ENCODE measurements at places on chromosomes 3 and 15.

GRCh38 chr3:150215616-150216015 lies 192.5 kb upstream of the TSC22D2 start:
- no peak for DNase-seq

DNA sequence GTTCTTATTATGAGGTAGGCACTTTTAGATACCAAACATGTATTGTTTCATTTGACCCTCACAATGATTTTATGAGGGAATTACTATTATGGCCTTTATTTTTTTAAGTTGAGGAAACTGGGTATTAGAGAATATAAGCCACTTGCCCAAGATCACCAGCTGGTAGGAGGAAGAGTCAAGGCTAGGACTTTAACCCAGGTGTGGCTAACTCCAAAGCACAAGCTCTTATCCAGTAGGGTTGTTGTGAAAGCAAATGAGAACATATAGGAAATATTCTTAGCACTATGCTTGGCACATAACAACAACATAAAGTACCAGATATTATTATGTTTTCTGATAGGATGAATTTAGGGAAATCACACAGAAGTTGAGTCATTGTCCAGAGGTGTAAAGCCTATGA lies 7.9 kb downstream of the BTLA start:
- DNase-seq = no peak

- DNase-seq = no peak
Measured at GRCh38 chr15:101176625-101177024, 75.2 kb downstream of the CHSY1 start.

GRCh38 chr3:57062101-57062631 lies 1.7 kb downstream of the SPATA12 start:
- no peak for DNase-seq

DNA sequence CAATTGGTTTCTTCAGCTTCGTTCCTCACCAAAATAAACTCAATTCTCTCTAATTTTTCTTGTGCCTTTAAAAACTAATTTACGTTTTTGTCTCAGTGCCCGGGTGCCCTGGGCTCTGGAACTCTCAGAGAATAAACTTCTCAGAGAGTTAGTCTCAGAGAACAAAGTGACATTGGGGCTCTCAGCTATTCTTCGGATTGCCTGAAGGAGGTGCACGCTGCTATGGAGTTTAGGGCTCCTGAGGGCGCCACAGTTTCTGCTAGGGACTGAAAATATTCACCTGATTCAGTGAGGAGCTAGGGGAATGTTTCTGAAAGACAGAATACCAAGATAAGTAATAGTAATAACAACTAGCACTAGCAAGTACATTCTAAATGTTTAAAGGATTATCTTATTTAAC lies 22.7 kb downstream of the ZIC4 start:
- no peak for DNase-seq

DNA sequence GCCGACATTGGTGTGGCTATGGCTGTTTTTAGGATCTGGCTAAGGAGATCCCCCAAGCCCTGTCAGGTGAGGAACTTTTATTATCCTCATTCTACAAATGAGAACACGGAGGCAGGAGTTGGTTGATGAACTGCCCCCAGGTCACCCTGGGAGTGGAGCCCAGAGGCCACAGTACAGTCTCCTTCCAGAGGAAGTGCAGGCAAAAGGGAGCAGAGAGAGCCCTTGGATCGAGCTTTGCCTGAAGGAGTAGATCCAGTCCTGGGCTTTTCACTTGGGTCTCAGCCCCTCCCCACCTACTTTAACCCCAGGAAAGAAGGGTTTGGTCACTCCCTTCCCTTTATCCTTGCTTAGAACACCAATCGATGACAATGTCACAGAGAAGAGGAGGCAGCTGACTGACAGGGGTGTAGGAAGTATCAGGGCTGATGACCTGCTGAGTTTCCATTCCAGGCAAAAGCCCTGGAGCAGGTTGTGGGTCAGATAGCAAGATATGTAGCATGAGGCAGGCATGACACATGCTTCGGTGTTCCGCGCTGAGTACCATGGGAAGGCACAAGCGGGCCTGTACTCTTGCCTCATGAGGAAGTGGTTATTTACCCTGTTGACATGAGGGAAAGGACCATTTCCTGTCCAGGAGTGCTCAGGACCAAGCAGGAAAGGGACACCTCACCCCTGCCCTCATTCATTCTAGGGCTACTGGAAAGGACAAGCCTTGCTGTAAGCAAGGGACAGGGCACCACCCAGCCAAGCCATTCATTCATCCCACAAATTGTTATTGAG lies 5.8 kb upstream of the PLA2G4D start:
- no peak for DNase-seq

GRCh38 chr15:71103102-71103676 lies 12.1 kb upstream of the THSD4 start:
- DNase-seq = no peak

- DNase-seq = no peak
Measured at GRCh38 chr15:35442742-35443141, 103.2 kb downstream of the DPH6 start.

- DNase-seq = no peak
Measured at GRCh38 chr15:88043396-88043795, 213.1 kb downstream of the NTRK3 start.

- no peak for DNase-seq
Measured at GRCh38 chr15:76345880-76346668, 9.5 kb downstream of the ISL2 start.

DNA sequence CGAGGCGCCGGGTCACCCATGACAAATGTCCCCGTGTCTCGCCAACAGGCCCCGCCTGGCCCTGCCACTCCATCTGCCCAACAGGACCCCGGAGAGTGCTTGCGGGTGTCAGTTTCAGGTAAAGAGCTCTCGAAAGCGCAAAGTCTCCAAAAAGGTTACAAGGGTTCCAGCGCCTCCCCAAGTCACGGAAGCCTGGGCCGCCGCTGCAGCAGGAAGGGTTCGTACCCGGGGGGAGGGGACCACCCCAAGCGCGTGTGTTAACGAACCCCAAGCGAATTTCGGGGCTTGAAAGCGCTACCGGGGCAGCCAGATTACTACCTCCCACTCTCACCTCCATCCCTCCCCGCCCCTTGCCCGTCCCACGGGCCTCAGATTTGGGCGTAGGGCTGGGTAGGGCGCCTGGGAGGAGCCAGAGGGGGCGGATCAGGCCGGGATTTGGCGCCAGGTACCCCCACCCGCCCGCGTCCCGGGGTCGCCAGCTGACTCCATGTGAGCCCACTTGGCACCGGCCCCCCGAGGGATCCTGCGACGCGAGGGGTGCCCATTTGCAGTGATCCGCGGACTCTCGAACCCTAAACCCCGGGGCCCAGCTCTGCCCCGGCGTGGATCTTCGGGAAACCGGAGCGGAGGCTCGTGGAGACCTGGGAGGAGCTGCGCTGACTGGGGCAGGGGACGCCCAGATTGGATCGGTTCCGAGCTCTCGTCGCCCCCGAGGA lies 85.9 kb downstream of the NR2F2 start:
- DNase-seq = no peak

DNA sequence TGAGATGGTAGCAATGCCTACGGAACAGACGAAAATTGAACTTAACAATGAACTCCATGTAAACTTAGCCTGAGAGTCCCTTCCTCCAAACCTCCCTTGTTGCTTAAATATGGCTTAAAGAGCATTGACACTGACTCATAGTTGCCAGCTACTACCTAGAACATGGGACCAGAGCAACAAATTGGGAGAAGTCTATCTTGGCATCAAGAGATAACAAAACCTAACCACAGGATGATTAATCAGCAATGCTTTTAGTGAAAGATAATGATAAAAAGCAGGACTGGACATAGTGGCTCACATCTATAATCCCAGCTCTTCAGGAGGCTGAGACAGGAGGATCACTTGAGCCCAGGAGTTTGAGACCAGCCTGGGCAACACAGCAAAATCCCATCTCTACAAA lies 117.8 kb upstream of the MNS1 start:
- DNase-seq = no peak

DNA sequence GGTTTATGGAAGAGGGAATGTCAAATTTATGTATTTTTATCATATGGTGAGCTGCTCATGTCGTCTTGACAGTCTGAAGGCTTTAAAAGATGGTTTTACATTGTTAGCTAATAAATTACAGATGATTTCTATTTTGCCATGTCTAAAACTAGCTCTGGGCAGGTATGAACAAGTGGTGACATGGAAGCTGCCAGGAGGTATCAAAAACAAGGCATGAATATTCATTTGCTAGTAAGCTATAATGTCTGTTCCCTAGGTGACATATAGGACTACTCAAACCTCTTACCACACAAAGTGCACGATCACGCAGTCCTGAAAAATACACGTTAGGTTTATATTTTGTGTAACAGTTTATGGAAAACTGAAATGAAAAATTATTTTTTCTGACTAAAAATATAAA lies 34.8 kb downstream of the ST3GAL6 start:
- DNase-seq = no peak
